WTC11 (cell line): ENCODE measurements at places on chromosomes 7 and 10.

DNA sequence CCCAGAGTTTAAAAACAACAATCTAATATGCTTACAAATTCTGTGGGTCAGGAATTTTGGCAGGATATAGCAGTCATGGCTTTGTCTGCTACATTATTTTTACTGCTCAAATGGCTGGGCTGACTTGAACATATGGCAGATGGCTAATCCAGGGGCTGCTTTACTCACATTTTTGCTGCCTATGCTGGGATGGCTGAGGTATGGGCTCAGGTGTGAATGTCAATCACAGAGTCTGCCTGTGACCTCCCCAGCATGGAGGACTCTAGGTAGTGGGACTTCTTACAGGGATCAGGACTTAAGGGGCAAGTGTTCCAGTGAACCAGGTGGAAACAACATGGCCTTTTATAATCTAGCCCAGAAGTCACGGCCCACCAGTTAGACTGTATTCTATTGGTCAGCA, 4.4 kb upstream of the FKBP9 start:
- H3K36me3 ChIP-seq: peaks cover 4% of the 10 kb centered on the region; the same call in 1 of the 2 replicates
- no peak for DNase-seq
- H3K27me3 ChIP-seq: peaks cover 84% of the 10 kb centered on the region

DNA sequence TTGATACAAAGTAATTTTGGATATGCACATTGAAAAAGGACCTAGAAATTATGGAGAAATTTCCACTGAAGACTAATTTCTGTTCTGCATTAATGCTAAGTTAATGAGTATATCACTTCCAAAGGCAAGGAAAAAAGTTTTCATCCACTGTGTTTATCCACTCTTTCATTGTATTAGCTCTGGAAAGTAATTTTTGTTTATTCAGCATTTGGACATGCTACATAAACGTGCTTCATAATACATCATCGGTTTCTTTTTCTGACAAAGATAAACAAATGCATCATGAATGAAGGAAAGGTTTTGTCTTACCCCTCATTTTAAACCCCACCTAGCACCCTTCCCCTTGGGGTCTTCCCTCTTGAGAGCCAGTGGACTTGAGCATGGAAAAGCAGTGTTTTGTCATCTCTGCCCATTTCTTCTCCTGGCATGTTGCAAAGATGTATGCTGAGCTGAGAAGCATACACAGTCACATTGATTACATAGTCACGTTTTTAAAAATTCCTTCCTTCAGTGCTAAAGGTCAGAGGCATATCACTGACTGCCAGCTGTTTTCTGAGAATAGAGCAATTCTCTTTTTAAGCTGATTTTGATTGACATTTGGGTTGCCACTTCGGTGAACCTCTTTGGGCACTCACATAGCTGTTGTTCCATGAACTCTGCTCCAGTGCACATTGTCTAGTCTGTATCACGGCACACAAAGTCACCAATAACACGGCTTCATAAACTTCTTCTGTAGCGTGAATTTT, 65.9 kb upstream of the C7orf33 start:
- H3K27me3 ChIP-seq: no peaks in the 10 kb centered on the region
- peaks cover 4% of the 10 kb centered on the region; the same call in 1 of the 2 replicates for H3K36me3 ChIP-seq
- no peak overlapping the region for H3K27ac ChIP-seq

DNA sequence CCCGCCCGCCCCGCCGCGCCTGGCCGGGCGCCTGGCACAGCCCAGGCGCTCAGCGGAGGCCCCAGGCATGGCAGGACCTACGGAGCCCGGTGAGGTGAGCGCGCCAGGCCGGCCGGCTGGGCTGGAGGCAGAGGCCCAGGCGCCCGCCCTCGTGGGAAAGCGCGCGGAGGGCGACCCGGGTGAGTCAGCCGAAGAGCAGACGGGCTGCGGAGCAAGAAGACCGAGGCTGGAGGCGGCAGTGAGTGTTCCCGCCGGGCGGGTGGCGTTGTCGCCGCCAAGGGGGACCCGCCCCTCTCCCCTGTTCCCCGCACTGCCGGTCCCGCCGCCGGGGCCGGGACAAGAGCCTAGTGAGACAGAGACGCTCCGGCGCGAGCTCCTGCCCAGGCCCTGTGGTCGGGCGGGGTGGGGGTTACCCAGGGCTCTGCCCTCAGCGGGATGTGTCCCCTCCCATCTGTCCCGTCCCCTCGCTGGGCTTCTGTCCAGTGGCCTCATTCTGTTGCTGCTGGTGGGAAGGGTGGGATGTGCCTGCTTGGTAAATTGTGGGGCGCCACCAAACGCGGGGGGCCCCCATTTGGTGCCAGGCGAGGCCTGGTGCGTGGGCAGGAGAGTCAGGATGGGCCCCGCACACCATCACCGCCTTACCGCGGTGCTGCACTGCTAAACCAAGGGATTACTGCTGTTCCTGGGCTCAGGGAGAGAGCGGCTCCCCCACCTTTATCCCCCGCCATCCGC, 17.0 kb upstream of the NODAL start:
- H3K4me3 ChIP-seq: peak overlapping the region; percentile 76
- H3K27me3 ChIP-seq: peaks cover 54% of the 10 kb centered on the region
- peaks cover 70% of the 10 kb centered on the region for H3K4me1 ChIP-seq
- no peaks in the 10 kb centered on the region for H3K36me3 ChIP-seq
- DNase-seq: peak; percentile 54
- H3K27ac ChIP-seq: no peak overlapping the region

DNA sequence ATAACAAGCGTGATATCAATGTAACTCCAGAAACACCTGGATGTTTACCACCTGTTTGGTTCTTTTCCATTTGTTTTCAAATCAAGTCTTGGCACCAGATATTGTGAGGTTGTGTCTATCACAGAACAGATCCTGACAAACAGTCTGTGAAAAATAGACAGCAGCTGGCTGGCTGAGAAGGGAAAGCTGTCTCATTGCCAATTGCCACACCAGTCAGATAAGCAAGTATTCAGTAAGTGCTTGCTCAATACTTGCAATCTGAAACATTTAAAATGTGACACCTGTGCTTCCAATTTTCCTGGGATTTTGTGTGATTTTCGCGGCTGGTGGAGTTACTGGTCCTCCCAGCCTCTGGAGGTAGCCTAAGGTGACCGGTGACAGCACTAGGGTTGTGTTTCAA, 147.9 kb upstream of the MYO3A start:
- H3K4me1 ChIP-seq: peaks cover 34% of the 10 kb centered on the region
- DNase-seq: no peak
- H3K27ac ChIP-seq: no peak overlapping the region
- no peaks in the 10 kb centered on the region for H3K36me3 ChIP-seq

DNA sequence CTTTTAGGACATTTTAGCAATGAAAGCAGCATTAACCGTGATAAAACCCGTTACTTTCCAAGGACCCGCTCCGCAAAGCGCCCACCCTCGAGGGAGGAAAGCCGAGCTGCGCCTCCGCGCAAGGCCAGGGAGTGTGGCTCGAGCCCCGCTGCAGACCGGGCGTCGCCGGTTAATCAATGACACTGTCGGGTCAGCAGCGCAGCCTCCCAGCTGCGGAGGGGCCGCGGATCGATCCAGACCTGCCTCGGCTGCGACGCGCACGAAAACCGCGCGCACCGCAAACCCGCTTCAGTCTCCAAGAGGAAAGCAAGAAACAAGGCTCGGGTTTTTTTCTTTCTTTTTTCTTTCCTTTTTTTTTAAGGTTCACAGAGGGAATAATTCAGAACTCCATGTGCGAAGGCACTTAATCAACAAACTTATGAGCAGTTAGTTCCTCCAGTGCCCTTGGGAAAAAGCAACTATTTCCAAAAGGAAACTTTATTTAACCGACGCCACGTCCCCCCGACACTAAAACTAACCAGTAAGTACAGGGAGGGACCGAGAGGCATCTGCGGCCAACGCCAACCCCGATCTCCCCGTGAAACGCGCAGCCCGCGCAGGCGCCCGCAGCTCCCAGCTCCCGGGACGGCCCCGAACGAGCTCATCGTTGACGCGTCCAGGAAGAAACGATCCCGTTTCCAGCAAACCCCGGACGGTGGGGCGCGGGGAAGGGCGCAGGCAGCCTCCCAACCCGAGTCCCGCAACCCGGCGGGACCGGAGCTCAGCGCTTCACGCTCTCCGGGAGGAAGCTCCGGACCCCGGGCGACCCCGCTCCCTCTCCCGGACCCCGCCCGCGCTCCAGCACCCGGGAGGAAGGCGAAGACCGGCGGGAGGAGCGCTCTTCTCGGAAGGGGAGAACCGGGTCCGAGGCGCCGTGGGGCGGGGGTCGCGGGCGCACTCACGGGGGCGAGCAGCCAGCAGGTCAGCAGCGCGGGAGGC, 598 bp downstream of the VIPR2 start:
- H3K36me3 ChIP-seq: peaks cover 16% of the 10 kb centered on the region
- peak; percentile 53 for DNase-seq
- H3K27ac ChIP-seq: no peak overlapping the region
- H3K4me1 ChIP-seq: peaks cover 45% of the 10 kb centered on the region

DNA sequence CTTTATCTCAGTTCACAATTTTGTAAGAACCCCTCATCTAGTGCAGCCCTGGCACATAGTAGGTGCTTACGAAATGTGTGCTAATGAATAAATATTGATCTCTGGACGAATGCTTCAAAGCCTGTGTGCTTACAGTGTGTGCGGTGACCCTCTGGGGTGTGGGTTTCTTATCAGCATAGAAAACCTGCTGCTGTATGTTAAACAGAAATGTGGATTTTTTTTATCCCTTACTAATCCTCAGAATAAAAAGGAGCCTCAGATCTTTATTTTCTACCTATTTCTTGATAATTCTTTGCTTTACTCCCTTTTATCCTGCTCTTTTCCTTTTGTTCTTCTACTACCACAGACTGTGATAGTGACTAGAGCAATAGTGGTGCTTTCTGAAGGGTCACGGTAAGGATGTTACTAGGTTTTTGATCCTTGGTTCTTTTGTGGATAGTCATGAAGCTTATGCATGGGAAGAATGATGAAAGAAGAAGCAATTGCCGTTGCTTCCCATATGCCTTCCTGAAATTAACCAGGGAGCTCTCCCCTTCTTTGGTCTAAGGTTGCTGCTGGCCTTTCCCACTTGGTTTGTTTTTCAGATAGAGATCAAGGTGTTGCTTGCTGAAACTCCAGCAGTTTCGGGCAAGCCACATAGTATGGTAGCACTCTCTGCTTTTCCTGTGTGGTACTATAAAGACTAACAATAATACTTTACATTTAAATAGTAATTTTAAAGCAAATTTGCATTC, 44.7 kb downstream of the SPAG6 start:
- no peaks in the 10 kb centered on the region for H3K36me3 ChIP-seq
- peaks cover 3% of the 10 kb centered on the region; the same call in 1 of the 2 replicates for H3K4me1 ChIP-seq
- no peak overlapping the region for H3K27ac ChIP-seq

DNA sequence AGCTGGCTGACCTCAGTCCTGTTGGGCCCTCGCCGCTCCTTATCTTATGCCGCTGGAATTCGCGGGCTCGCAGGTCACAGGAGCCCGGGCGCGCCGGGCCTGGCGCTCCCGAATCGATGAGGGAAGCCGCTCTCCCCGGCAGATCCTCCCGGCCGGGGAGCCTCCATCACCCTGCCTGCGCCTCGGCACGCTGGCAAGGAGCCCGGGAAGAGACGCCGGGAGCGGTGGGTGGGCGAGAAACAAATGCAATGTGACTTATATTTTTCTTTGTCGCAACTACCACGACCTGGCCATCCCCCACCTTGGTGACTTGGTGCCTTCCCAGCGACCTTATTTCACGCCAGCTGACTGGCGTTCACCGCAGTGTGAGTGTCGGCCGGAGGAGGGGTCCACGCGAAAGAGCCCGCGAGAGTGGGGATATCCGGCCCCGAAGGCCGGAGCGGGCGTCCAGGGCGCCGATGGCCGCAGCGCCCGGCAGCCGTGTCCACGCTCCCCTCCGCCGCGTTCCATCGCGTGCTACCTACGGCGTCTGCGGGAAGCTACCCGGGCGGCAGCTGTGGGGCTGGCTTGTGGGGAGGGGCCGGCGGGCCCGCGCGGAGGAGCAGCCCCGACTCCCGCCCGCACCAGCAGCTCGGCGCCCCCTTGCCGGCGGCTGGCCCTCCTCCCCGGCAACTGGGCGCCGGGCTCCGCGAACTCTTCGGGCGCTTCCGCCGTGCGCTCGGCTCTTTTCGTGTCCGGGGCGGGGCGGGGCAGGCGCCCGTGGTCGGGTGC, 494 bp upstream of the BMPR1A start:
- H3K4me1 ChIP-seq: peaks cover 51% of the 10 kb centered on the region
- peak overlapping the region; percentile 79 for H3K4me3 ChIP-seq
- peak overlapping the region; percentile 29; the same call in 1 of the 2 replicates for H3K27ac ChIP-seq
- H3K27me3 ChIP-seq: no peaks in the 10 kb centered on the region
- H3K36me3 ChIP-seq: peaks cover 10% of the 10 kb centered on the region
- DNase-seq: peak; percentile 72

- no peaks in the 10 kb centered on the region for H3K36me3 ChIP-seq
- H3K4me3 ChIP-seq: no peak overlapping the region
- no peaks in the 10 kb centered on the region for H3K4me1 ChIP-seq
- no peak overlapping the region for H3K27ac ChIP-seq
- H3K27me3 ChIP-seq: no peaks in the 10 kb centered on the region
Measured at GRCh38 chr7:1330801-1331425, 98.2 kb downstream of the UNCX start.

DNA sequence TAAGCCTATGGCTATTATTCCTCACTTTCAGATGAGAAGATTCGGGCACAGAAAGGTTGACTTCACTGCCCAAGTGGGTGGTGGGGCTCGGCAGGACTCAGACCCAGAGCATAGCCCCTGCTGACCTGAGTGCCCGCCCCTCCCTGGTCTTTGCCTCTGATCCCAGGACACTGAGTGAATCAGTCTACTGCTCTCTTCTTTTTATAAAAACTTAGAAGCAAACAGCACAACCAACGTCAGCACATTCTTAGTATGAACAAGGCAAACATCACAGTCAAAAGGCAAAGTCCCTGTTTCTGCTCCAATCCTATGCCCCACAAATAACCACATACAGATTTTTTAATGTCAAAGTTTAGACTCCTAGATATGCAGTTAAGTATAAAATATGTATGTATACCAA, 237.8 kb downstream of the ZMYND11 start:
- DNase-seq: no peak
- no peak overlapping the region for H3K4me3 ChIP-seq
- peaks cover 12% of the 10 kb centered on the region for H3K4me1 ChIP-seq
- H3K36me3 ChIP-seq: peaks cover 9% of the 10 kb centered on the region
- H3K27me3 ChIP-seq: no peaks in the 10 kb centered on the region
- H3K27ac ChIP-seq: no peak overlapping the region; the same call in 1 of the 2 replicates

DNA sequence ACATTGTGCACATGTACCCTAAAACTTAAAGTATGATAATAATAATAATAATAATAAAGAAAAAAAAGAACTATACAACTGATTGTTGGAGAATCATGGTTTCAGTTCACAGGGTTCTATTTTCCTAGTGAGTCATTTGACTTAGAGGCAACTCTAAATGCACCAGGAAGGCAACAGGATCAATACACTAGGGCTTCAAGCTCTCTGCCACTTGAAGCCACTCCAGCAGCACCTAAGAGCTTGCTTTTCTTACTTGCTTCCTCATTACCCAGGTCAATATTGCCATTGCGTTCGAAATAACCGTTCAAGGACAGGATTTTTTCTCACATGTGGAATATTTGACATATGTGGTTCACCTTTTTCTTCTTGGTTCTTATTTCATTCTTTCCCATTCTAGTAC, 189.7 kb downstream of the GRM3 start:
- no peak overlapping the region for H3K4me3 ChIP-seq
- DNase-seq: no peak
- H3K27ac ChIP-seq: no peak overlapping the region; the same call in 1 of the 2 replicates
- no peaks in the 10 kb centered on the region for H3K36me3 ChIP-seq
- no peaks in the 10 kb centered on the region for H3K4me1 ChIP-seq
- no peaks in the 10 kb centered on the region for H3K27me3 ChIP-seq

DNA sequence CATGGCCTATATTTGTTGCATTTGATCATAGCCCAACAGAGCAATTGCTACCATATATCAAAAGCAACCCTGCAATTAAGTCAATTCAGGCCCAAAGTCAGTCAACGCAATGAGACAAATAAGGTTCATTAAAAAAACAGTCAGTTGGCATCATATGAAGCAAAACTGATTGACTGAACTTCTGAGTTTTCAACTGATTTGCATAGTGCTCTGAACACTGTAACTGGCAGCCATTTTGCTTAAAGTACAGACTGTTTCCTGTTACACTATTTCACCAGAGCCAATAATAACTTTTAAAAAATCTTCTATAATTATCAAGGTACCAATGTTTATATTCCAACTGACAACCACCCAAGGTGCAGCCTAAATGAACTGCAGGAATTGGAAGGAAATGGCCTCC, 68.4 kb upstream of the RAPGEF5 start:
- H3K36me3 ChIP-seq: no peaks in the 10 kb centered on the region
- no peak overlapping the region for H3K4me3 ChIP-seq
- H3K27me3 ChIP-seq: no peaks in the 10 kb centered on the region
